ENCODE measurements at places on chromosomes 4 and X.

DNA sequence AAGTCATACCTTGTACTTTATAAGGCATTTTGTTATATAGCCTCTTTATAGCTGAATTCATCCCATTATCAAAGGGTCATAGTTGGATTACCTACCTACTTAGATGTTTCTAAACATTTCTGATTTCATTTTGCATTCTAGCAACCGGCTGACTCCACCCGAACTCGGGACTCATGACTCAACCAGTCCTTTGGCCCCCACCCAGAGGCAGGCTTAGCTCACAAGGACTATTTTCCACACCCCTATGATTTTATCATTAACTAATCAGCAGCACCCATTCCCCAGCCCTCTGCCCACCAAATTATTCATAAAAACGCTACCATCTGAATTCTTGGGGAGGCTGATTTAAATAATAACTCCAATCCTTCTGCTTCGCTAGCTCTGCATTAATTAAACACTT, 79.9 kb upstream of the EGFL6 start:
- DNase-seq: no peak

DNA sequence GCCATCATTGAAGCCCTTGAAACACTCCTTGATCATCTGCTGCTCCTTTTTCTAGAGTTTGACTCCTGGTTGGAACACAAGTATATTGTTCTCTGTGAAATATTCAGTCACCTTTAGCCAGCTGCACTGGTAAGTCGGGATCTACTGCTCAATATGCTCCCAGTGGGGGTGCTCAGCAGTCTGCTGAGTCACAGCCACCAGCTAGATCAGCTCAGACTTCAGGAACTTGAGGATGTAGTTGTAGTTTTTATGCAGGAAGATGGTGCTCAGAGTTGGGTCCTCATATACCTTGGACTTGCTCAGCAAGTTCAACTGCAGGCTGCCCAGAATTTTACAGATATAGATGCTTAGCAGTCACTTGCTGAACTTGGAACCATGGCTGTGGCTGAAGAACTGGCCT, 202.5 kb upstream of the RPL34 start:
- DNase-seq: no peak

- no peak for DNase-seq
Observed at GRCh38 chr4:114296126-114296525, 302.5 kb upstream of the UGT8 start.

DNA sequence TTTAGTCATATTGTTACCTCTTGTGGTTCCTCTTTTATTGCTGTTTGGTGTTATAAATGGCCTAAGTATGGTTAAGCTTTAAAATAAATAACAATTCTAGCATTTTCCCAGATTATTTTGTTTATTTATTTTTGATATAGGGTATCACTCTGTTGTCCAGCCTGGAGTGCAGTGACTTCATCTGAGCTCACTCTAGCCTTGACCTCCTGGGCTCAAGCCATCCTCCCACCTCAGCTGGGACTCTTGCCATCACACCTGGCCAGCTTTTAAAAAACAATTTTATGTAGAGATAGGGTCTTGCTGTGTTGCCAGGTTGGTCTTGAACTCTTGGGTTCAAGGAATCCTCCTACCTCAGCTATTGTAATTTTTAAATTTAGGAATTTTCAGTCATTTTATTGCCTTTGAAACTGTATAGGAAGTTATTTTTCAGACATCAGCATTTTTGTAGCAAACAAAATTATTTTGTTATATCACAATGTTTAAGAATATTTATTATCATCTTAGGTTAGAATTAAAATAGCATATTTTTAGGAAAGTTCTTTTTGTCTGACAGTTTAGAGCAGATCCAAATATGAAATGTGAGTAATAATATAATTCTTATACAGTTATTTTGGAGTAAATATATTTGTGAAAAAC, 66.3 kb upstream of the RHOH start:
- DNase-seq: no peak

- no peak for DNase-seq
Observed at GRCh38 chrX:131677655-131678628, 134.1 kb downstream of the OR13H1 start.

- DNase-seq: peak; percentile 13
Observed at GRCh38 chrX:74431797-74432196, 10.5 kb downstream of the SLC16A2 start.

DNA sequence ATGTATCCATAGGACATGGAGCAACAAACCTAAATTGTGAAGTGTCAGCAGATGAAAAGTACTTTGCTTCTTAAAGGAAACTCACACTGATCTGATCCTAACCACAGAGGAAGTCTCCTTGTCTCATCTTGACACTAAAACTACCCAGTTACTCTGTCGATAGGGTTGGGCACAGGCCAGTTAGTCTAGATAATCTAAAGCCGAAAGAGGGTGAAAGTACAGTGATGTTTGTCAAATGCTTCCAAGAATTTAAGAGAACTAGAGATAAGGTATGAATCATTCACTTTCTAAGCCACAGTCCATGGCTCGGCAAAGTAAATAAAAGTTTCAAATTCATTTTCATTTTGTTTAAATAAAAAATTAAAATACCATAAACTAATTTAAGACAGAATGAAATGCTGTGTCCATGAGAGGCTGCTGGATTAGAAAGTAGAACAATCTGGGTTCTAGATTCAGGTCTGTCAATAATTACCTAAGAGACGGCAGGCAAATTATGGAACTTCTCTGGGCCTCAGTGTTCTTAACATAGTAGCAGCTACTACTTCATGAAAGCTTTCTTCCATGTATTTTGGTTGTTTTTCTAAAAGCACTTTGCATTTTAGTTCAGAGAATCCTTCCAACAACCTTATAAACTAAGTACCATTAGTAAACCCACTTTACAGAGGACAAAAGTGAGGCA, 176.7 kb downstream of the LDB2 start:
- no peak for DNase-seq

DNA sequence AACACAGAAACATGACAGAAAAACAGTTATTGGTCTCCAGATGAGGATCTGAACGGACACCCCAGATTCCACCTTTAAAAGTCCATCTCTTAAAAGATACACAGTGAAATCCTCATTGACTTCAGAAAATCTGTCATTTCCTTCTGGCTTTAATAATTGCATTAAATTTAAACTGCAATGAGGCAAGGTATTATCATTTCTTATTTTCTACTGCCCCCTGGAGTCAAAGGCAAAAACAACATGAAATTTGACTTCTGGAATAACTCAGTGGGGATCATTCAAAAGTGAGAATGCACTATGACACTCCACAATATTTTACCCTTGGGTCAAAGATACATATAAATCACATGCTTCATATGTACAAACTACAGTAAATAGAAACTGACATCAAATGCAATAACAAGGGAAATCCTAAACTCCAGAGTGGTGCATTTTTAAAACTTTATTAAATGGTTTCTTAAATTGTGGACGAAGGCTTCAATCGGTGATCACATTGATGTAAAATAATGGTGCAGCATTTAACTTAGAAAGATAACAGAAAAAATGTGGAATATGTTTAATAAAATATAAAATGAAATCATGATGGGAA, 56.4 kb upstream of the SPANXN1 start:
- DNase-seq: no peak

- DNase-seq: no peak
Observed at GRCh38 chr4:8506373-8507195, 66.0 kb downstream of the TRMT44 start.

DNA sequence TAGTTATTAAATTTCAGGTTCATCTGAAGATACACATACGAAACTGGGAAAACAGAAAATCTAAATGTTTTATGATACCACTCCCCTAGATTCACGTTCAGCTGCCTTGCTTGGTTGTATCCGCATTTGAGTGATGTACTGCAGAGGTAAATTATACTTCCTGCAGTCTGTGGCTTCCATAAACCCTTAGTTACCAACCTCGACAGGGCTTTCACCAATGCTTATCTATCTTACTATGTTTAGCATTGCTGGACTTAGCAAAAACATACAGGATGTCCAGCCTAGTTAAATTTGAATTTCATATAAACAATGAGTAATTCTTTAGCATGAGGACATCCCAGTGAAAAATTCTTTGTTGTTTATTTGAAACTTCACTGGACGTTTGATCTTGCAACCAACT, 108.8 kb downstream of the TMA16 start:
- no peak for DNase-seq

DNA sequence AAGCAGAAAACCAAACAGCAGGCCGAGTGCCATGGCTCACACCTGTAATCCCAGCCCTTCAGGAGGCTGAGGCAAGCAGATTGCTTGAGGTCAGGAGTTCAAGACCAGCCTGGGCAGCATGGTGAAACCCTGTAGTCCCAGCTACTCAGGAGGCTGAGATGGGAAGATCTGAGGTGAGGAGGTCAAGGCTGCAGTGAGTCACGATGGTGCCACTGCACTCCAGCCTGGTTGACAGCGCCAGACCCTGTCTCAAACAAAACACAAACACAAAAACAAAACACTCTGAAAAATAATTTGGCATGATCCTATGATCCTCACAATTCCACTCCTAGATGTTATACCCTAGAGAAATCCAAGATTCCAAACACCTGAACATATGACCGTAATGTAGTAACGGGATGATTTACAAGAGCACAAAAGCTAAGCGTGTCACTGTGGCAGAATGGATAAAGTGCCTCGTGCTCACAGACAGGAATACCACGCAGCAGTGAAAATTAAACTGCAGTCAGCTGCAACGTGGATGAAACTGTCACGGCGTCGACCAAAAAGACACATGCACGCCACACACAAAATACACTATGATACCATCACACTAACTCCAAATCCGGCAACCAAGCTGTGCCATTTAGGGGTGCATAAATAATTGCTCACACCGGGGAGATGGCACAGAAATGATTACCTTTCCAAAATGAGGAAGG, 1.7 kb downstream of the NELFA start:
- DNase-seq: no peak

DNA sequence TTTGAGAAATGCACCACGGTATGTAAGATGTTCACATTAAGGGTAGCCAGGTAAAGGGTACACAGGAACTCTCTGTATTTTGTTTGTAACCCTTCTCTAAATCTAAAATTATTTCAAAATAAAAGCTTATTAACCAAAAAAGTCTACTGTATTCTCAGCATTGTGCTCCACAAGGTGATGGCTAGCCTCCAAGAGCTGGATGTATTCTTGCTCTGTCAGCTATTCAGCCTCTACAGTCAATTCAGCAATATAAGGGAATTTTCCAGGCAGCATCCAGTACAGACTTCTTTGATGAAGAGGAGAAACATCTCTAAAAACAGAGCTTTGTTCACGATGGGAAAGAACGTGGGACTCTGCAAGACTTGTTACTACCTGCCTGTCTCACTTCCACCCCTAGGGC, 63.5 kb upstream of the MAOA start:
- no peak for DNase-seq

GRCh38 chr4:84719115-84719514, 136.2 kb downstream of the CDS1 start:
- DNase-seq: no peak

DNA sequence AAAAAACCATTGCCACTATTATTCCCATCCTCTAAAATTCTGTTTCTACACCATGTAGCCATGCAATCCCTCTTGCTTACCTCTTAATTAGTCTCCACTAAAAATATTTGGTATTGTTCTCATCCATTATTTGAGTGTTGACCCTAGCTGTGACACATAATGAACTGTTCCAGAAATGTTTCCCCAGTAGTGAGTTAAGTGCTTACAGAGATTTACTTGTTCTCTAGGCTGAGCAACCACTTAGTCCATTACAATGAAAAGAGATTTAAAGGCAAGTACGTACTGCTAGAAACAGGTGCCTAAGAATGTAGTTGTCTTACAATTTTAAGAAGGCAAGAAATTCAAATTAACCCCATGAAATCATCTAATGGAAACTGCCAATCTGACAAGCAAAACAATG, 112.7 kb upstream of the PTPN13 start:
- no peak for DNase-seq

GRCh38 chrX:107107459-107107858, 11.2 kb downstream of the RBM41 start:
- no peak for DNase-seq

GRCh38 chr4:137664046-137664387, 131.7 kb upstream of the PCDH18 start:
- no peak for DNase-seq

DNA sequence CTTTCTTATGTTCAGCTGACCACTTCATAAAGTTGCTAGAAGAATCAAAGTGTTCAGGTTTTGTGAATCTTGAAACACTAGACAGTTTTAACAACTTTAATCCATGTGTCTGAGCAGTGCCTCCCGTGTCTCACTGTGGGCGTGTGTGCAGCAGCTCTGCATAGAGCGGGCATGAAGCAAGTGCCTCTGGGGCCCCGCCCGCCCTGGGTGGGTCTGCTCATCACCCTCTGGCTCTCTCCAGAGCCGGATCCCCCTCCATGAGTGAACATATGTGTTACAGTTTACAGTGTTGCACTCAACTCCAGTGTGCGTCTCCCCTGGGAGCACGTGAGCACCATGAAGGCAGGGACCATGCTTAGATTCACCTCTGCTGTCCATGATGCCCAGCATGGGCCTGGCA, 37.6 kb upstream of the CRMP1 start:
- DNase-seq: no peak

- no peak for DNase-seq
Observed at GRCh38 chr4:82043081-82043808, 330.5 kb downstream of the HNRNPD start.

GRCh38 chr4:173247321-173247720, 78.7 kb downstream of the GALNT7 start:
- peak; percentile 48 for DNase-seq

DNA sequence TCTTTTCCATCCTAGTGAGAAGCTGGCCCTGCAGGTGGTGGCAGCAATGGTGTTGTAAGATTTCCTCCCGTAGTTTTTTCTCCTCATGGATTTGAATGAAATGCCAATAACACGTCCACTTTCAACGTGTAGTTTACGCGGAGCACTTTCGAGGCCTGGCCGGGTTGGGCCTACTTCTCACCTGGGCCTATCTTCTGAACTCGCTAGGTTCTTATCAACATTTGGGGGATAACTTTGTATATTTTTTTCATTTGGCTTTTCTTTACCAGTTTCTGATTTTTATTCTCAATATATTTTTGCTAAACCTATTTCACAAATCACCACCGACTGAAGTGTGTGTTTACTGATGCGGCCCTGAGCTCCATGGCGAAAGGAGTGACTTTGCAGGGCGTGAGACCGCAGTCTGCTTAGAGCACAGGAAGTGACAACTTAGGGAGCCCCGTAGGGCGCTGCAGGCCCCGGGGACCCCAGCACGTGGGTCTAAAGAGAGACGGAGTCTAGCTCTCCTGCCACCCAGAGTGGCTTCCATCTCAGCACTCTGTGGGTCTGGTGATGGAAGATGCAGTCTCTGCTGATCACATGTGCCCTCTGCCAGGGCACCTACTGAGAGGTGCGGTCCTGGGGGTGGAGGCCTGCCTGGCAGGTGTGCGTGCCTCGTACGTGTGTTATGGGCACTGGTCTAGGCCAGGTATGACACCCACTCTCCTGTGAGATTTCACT, 29.1 kb downstream of the NELFA start:
- DNase-seq: no peak

GRCh38 chrX:10447564-10448214, 172.7 kb downstream of the MID1 start:
- DNase-seq: no peak

- no peak for DNase-seq
Observed at GRCh38 chr4:39699687-39700409, 1.9 kb downstream of the UBE2K start.

DNA sequence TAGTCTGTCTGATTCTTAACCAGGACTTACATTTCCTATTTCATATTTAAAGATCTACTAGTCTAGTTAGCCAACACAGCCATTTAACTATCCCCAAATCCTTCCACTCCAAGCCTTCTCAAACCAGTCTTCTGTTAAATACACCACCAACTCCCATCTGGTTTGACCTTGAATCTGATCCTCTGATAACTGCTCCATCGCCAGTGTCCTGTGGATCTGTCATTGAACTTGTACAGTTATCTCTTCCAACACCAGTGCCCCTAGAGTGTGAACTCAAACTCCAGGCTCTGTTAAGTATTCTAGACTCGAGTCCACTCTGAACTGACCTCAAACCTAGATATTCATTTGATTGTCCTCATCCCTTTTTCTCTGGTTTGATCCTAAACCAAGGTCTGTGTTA, 14.4 kb downstream of the WDR13 start:
- no peak for DNase-seq

Data from NCI-H2171 (cell line).